Stimulated activated CD4-positive, alpha-beta T cell treated with anti-CD3 and anti-CD28 coated beads, Interleukin-12 subunit alpha, Interleukin-12 subunit beta, amount 100 ng/mL, for 4 hours (primary cell): ENCODE measurements at places on chromosomes 1 and 21.

DNA sequence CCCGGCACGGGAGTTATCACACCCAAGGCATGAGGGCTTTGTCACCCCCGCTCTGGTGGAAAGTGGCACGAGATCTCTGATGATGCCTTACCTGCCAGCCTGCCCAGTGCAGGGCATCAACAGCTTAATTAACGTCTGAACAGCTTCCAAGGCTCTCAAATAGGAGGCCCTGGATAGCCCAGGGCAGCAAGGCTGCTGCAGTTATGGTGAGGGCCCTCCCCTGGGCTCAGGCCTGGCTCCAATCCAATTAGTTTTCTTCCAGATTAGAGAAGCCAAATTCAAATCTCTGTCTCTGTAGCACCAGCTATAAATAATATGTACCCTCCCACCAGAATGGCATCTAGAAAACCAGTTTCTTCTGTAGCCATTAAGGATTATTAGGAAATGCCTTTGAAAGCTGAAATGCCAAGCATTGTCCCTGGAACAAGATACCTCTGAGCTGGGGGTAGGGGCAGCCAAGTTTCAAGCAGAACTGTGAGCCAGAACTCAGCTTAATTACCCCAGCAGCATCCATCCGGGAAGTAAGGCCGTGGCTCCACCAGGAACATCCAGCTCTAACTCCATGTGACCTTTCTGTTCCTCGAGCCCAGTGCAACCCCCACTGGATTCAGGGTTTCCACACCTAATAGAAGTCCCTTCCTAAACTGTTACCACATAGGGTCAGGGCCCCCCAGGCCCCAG, 12.5 kb downstream of the QSOX1 start:
- no peak for DNase-seq

DNA sequence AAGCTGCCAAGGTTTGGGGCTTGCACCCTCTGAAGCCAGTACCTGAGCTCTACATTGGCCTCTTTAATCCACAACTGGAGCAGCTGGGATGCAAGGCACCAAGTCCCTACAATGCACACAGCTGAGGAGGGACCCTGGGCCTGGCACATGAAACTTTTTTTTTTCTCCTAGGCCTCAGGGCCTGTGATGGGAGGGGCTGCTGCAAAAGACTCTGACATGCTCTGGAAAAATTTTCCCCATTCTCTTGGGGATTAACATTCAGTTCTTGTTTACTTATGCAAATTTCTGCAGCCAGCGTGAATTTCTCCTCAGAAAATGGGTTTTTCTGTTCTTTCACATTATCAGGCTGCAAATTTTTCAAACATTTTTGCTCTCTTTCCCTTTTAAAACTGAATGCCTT, 1072.2 kb downstream of the BRINP3 start:
- no peak for DNase-seq

DNA sequence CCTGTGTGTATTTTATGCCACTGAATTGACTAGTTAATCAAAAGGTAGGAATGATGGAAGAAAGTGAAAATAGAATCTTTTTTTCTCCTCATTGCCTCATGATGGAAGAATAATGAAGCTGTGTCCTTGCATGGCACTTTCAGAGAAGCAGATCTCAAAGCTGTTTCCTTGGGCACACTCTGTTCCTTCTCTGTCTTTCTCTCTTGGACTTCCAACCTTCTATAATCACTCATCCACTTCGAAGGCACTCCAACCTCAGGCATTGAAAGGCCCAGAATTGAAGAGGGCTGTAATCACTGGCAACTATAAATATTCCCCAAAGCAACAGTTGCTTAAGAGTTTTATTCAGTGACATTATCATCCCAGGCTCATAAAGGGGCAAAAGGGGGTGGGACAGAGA, 31.1 kb upstream of the DNASE2B start:
- DNase-seq, result no peak

- DNase-seq, result no peak
These were observed 97.4 kb upstream of the EDEM3 start for GRCh38 chr1:184851822-184852746.

DNA sequence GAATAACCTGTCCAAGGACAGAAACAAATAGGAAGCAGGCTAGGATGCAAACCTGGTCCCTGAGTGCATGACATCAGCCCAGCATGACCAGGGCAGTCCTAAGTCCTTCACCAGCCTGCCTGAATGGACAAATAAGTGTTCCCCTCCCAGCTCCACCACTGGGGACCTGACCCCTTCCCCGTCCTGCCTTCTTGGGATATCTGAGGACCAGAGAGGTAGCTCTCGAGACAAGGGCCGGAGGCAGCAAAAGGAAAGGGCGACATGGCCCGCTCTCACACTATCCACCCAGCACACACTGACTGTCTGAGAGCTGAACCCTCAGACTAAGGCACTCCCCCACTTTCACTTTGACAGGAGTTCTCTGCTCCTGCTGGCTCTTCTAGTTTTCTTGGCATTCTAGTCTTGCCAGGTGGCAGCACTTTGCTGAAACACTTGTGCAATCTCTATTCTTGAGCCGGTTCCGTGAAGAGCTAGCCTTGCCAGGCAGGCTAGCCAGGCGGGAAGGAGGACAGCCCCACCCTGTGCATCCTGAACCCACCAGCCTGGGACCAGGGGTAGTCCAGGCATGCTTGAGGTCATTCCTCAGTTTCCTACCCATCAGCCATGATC, 251.1 kb upstream of the RAB4A start:
- DNase-seq, result no peak
